Activated T-cell treated with anti-CD3 and anti-CD28 coated beads for 24 hours (primary cell): ENCODE measurements at places on chromosomes 11 and 22.

- no peak for DNase-seq
These were observed 26.9 kb downstream of the PPFIA1 start for GRCh38 chr11:70297341-70297740.

DNA sequence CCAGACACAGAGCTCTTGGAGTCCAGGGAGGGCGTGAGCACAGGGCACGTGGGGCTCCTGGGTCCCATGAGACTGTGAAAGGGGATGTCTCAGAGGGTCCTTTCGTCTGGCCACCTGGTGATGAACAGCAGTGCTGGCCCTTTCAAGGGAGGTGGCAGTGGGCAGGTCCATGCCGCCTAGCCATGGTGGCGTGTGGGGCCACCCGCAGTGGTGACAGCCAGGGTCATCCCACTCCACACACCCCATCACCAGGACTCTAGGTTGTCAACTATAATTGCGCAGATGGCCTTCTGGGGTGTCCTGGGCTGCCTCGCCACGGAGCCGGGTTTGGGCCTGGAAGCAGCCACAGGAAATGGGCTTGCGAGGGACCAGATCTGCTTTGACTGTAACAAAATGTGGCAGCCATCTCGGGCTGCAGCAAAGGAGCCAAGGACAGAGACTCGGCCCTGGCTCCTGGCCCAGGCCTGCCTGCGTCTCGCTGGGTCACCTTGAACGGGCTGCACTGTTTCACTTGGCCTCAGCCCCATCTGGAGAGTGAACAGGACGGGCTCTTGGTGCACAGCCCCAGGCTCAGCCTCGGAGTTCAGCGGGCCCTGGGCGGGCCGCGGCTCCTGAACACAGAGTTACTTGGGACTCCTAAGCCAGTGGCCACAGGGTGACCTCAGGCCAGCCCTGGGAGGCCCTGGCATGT is 1350.5 kb downstream of the BRD1 start:
- no peak for DNase-seq

GRCh38 chr11:22431106-22431505 is 92.9 kb downstream of the SLC17A6 start:
- no peak for DNase-seq

DNA sequence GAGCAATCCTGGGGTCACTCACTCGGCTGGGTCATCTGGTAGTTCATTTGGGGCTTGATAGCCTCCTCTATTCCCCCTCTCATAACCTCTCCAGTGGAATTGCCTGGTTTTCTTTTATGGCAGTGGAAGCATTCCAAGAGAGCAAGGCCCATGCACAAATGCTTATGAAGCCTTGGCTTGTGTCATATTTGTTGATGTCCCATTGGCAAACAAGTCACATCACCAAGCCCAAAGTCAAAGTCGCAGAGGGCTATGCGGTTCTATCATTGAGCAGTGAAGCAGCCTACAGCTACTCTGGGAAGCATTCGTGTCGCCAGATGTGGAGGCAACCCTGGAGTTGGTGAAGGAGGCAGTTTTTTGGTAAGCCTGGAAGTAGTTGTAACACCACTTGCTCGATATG is 12.3 kb downstream of the KCTD14 start:
- DNase-seq, result no peak

- no peak for DNase-seq
These were observed 318.7 kb downstream of the TMEM135 start for GRCh38 chr11:87356428-87356827.

DNA sequence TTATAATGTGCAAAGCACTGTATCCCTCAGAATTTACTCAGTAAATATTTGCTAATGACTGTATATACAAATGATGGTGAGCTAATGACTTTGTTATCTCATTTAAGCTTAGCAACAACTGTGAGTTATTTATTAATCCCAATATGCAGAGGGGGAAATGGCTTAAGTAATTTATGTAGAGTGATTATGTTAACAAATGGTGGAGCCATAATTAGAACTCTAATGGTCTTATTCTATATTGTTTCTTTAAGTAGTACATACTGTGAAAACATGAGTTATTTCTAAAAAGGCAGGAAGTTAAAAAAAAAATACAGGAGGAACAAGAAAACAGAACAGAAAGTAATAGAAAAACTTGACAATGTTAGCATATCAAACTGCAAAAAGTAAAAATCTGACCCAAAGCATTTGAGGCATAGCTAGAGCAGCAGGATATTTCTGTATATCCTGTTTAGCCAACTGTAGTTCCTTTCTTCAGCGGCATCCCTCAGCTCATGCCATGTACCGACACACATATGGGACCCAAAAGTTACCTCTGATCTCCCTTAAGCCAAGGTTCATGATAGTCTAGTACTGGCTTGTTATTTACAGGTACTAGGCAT is 94.2 kb downstream of the FCHSD2 start:
- no peak for DNase-seq

- no peak for DNase-seq
These were observed 163.7 kb downstream of the LARGE1 start for GRCh38 chr22:33756508-33756949.

GRCh38 chr11:66239998-66240780 is 28.2 kb upstream of the RAB1B start:
- DNase-seq, result no peak

DNA sequence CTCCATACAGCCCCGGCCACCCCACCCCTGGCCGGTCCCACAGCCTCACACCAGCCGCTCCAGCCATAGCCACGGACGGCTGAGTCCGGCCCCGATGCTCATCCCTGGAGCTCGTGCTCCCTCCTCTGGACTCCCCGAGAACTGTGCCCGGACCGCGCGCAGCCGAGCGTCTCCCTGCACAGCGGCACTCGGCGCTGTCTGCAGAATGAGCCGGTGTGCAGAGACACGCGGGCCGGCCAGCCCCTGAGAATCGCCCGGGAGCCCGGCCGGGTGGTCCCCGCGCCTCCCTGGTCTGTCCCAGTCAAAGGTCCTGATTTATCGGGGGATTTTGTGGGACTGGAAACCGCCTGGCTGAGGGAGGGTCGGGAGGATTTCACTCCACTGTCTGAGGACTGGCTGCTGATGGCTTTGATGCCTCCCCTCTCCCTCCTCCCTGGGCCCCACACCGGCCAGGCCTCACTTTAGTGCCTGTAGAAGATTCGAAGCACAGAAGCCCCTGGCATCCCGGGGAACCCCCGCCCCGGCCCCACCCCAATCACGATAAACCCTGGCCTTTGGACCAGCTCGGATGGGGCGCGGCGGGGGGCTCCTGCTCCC is 102.7 kb downstream of the BRD1 start:
- DNase-seq, result peak; percentile 64

DNA sequence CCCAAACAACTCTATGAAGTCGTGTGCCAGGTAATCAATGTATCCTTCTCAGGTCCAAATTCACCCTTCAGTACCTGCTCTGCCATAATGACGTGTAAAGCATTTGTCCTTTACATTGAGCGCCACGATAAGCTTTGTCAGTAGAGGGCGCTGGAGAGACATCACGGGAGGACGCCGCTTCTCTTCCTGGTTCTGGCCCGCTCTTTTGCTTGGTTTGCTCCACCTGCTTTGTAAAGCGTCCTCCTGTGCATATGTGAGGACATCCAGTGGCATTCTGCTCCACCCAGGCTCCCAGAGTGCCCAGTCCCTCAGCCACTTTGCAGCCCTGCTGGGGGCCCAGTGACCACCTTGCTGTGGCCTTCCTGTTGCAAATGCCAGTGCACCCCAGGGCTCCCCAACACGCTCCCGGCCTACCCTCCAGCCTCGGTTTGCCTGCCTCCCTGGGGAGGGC is 61.1 kb downstream of the WT1 start:
- DNase-seq, result peak; percentile 9

DNA sequence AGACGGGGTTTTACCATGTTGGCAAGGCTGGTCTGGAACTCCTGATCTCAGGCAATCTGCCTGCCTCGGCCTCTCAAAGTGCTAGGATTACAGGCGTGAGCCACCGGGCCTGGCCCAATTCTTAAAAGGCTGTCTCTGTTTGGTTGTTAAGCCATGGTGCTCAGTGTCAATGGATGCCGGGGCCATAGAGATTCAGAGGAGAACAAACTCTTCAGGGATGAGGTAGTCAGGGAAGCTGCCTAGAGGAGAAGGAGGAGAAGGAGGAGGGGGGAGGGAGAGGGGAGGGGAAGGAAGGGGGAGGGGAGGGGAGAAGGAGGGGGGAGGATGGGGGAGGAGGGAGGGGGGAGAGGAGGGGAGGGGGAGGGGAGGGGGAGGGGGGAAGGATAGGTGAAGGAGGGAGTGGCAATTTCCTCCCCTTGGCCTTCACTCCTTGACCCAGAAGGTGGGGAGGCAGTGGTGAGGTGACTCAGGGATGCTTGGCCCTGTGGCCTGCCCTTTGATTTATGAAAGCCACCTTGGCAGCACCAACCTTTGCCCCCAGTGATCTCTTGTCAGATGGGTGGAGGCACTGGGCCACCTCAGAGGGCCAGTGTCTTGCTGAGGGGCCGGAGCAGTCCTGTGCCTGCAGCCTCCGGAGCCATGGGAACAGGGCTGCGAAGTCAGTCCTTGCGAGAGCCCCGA is at the start of gene C11orf86:
TSS of gene C11orf86 (plus strand) at position 581 of the 681 bp plus-strand sequence. CDS start at position 640, 59 bp downstream.
- DNase-seq, result no peak

- no peak for DNase-seq
These were observed 197.1 kb downstream of the CTTN start for GRCh38 chr11:70595452-70595851.

DNA sequence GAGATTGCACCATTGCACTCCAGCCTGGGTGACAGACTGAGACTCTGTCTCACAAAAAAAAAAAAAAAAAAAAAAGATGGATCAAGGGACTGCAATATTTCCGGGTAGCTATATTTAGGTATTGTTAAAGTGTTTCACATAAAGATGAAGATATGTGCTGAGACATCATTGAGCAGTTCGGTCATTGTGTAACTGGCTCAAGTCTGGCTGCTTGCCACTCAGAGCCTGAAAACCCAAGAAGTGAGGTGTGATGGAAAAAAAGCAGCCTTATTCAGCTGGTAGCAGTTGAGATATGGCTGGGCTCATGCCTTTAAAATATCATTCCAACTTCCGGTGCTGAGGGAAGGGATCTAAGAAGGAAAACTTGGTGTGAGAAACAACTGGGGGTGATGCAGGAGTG is 46.9 kb downstream of the LUZP2 start:
- no peak for DNase-seq

GRCh38 chr11:33590441-33590840 is 110.2 kb downstream of the C11orf91 start:
- DNase-seq, result no peak

DNA sequence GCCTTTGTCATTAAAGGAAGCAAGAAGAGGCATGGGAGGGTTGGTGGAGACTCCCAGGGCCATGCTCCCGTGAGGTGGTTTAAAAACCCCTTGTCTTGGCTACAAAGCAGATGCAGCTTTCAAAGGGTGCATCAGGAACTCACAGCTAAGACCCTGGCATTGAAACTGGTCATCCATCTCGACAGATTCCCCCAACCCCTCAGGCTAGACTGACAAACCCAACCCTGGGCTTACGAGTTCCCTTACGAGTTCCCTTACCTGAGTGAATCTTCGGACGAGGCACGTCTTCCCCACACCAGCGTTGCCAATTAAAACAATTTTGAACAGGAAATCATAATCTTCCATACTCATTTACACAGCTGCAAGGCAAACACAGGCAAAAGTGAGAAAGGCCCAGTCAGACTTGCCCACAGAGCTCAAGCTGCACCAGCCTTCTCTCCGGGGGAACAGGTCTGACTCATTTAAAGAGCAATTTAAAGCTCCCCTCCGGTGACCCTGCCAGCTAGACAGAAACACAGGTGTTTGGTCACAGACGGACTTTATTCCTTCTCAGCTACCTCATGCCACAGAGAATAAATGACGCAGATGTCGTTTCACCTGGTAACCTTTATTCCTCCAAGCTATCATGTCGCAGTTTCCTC is 74.6 kb downstream of the RAB30 start:
- no peak for DNase-seq

DNA sequence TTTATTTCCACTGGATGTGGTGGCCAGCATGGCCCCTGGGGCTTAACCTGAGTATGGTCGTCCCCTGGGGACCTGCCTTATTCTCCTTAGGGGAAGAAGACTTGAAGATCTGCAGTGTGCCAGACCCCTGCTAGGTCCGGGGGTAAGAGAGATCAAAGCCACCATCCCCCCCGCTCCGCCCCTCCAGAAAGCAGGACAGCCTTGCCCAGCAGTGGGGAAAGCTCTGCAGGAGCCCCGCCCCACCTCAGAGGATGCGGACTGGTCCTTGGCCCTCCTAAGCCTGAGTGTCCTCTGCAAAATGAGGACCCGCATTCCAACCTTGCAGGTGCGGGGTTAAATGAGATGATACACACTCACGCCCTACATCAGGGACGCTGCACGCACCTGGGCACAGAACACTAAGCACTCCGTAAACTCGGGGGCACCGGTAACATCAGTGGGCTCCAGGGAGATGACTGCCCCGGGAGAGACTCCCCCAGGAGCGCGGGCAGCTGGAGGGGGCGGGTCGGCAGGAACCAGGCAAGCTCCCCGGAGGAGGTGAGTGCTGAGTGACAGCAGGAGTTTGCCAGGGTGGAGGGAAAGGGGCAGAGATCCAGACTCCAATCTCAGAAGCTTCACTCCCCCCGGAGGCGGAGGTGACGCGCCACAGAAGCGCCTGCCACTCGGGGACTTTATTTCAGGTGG is 564 bp upstream of the ANO1 start:
- DNase-seq, result no peak

GRCh38 chr11:13341026-13341425 is 63.4 kb downstream of the BMAL1 start:
- DNase-seq, result no peak

- no peak for DNase-seq
These were observed 359.5 kb downstream of the TMEM135 start for GRCh38 chr11:87397011-87397865.

- DNase-seq, result no peak
These were observed 58.1 kb upstream of the PPP6R3 start for GRCh38 chr11:68402355-68403031.

- peak; percentile 41 for DNase-seq
These were observed 19.3 kb downstream of the EIF3F start for GRCh38 chr11:8006349-8006977.

DNA sequence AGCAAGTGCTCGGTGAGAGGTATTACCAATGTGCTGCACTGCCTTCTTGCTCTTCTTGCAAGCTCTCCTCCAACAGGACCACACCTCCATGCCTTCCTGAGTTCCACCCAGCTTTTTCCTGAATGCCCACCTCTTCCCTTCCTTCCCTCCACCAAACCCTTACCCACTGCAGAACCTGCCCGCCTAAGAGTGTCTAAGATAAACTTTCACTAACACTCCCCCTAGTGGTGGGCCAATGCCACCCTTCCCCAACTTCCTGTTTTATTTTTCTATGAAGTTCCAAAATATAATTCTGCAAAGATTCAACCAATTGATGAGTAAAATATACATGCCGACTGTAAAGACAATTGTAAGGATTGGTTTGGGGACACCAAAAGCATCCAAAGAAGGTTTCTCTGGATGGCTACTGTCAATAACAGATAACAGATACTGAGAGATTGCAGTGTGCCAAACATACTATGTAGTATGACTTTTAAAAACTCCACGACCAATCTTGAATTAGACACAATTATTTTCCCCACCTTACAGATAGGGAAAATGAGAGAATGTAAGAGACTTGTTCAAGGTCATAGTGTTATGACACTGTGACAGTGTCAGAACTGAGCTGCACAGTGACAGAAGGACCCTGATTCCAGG is 38.6 kb upstream of the BMAL1 start:
- DNase-seq, result peak; percentile 42

- no peak for DNase-seq
These were observed 16.7 kb downstream of the TECTA start for GRCh38 chr11:121117788-121118187.
